Esophagus muscularis mucosa (tissue), 4 donors: ENCODE measurements at places on chromosomes 6 and 20. TPM values are rescaled to one million over a fixed set of nuclear protein-coding genes. Genes with fewer than 3 reads are reported as not detected.

The KLHDC3 gene
- total RNA-seq: 89.2 TPM

The KCNQ5 gene
- 1.6 TPM for total RNA-seq

The TCF21 gene
- total RNA-seq: 22.2 TPM

DNA sequence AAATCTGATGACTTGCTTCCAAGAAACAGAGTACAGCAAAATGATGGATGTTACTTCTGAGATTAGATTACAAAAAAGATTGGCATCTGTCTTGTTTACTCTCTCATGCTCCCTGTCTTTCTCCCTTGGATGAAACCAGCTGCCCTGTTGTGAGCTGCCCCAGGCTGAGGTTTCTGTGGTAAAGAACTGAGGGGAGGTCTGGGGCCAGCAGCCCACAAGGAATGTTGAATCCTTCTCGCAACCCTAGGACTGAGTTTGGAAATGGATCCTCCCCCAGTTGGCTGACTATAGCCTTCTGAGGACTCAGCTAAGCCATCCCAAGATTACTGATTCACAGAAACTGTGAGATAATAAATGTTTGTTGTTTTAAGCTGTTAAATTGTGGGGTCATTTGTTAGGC is 5.6 kb upstream of the HECA start:
- H3K27me3 ChIP-seq: no peaks in the 10 kb centered on the region
- no peak overlapping the region for H3K4me3 ChIP-seq
- DNase-seq: no peak
- no peaks in the 10 kb centered on the region for H3K36me3 ChIP-seq

- no peaks in the 10 kb centered on the region for H3K27me3 ChIP-seq
- no peaks in the 10 kb centered on the region for H3K4me1 ChIP-seq
- no peaks in the 10 kb centered on the region for H3K36me3 ChIP-seq
- no peak overlapping the region for H3K27ac ChIP-seq
- H3K4me3 ChIP-seq: no peak overlapping the region
- DNase-seq: no peak
Measured at GRCh38 chr6:113980937-113981554, 10.1 kb upstream of the HDAC2 start.

GRCh38 chr20:51554538-51555165 is 12.1 kb upstream of the NFATC2 start:
- no peak overlapping the region for H3K27ac ChIP-seq
- DNase-seq: no peak
- H3K4me3 ChIP-seq: no peak overlapping the region
- H3K4me1 ChIP-seq: no peaks in the 10 kb centered on the region
- no peaks in the 10 kb centered on the region for H3K36me3 ChIP-seq

DNA sequence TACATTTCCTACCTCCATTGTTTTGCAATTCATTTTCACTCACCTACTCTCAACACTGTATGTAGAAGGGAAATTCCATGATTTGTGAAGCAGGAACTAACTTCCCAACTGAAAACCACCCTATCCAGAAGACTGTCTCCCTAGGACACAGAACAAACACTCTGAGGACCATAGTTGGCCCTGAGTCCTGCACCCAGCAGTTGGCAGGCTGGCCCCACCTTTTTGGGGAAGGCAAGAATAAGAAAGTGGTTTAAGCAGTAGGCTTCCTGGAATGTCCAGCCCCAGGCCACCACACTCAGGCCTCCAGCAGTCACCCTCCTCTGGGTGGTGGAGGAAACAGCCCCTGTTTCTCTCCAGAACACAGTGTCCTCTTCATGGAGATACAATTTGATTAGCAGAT is 258.8 kb downstream of the ARHGAP18 start:
- no peak overlapping the region for H3K27ac ChIP-seq
- no peak for DNase-seq
- H3K4me3 ChIP-seq: no peak overlapping the region

- peak overlapping the region; percentile 85 for H3K4me3 ChIP-seq
- peaks cover 16% of the 10 kb centered on the region for H3K4me1 ChIP-seq
- no peak for DNase-seq
- peaks cover 26% of the 10 kb centered on the region for H3K36me3 ChIP-seq
- no peaks in the 10 kb centered on the region for H3K27me3 ChIP-seq
Measured at GRCh38 chr20:408843-409696, 971 bp downstream of the RBCK1 start.

DNA sequence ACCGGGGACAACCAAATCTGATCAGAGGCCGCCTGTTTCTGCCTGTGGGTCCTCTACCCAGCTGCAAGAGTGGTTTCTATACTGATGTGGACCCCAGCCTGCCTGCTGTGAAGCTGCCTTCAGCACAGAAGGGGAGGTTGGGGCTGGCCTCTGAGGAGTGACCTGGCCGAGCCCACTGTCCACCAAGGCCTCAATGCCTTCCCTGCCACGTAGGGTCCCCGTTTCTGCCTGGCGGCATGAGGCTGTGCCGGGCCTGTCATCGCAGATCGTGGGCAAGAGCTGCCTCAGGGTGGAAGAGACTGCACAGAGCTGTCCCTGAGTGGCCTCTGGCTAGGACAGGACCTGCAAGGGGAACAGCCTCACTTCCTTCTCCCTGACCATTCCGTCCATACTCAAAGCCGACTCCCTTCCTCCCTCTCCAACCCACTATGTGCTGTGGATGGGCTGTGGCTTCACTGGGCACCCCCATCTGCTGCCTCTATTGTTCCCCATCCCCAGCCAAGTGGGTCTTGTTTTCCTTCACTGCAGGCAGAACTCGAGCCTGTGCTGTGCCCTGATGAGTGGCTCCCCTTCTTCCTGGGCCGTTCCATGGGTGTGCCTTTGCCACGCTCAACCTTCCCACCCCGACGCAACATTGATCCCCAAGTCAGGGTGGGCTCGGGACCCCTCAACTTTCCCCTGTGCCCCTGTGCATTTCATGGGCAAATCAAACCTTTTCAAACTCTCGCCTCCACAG is 60.3 kb downstream of the ERMARD start:
- H3K4me3 ChIP-seq: no peak overlapping the region
- no peak overlapping the region for H3K27ac ChIP-seq
- no peaks in the 10 kb centered on the region for H3K27me3 ChIP-seq

GRCh38 chr6:37523412-37523811 is 23.7 kb upstream of the CCDC167 start:
- DNase-seq: no peak
- H3K36me3 ChIP-seq: no peaks in the 10 kb centered on the region
- no peak overlapping the region for H3K4me3 ChIP-seq
- no peaks in the 10 kb centered on the region for H3K4me1 ChIP-seq
- no peak overlapping the region for H3K27ac ChIP-seq

DNA sequence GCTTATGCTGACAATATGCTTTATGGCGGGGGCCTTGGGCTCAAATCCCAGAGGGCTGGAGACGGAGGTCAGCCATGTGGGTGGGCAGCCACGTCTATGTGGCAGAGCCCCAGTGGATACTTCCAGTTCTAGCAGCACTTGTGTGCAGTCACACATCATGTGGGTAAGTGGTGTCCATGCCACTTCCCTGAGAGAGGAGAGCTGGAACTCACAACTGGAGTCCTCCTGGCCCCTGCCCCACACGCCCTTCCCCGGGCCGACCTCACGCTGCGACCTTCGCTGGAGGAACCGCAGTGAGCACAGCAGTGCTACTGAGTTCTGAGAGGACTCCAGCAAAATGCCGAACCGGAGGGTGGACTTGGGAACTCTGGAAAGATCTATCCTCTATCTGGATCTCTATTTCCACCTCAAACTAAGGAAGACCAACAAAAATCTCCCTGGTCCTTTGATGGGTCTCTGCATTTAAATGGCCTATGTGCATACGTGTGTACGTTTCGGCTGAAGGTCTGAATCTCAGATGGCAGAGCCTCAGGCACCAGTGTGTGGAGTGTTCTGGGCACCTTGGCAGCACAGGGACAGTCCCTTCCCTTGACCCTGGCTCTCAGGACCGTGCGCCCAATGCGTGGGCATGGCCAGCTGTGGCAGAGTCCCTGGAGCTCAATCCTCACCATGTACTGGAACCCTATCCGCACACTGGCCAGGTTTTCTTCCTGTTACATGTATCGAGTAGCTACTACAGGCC is 55.4 kb downstream of the GNAS-AS1 start:
- no peak for DNase-seq
- no peaks in the 10 kb centered on the region for H3K36me3 ChIP-seq
- no peak overlapping the region for H3K4me3 ChIP-seq
- H3K4me1 ChIP-seq: no peaks in the 10 kb centered on the region
- no peaks in the 10 kb centered on the region for H3K27me3 ChIP-seq

- no peak for DNase-seq
- H3K4me1 ChIP-seq: no peaks in the 10 kb centered on the region
- no peak overlapping the region for H3K4me3 ChIP-seq
- H3K36me3 ChIP-seq: no peaks in the 10 kb centered on the region
- H3K27me3 ChIP-seq: no peaks in the 10 kb centered on the region
Measured at GRCh38 chr20:10260316-10260715, 41.7 kb downstream of the SNAP25 start.

DNA sequence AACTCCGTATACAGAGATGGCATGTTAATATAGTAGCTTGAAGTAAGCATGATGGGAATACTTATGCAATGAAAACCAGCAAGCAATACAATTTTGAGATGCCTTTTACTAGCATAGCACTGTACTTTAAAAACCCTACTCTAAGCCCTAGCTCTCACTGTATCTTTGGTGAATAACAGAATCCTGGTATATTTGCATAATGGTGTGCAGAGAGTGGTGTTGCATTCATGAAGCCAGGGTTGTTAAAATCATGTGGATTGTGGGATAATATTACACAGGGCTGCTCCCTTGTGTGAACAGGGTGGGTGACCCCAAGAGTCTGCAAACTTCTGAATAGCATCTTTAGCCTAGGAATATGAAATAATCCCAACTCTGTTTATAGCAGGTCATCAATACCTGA is 105.2 kb upstream of the BMP2 start:
- no peaks in the 10 kb centered on the region for H3K36me3 ChIP-seq
- no peak overlapping the region for H3K4me3 ChIP-seq
- no peak overlapping the region for H3K27ac ChIP-seq
- no peak for DNase-seq
